Neural progenitor cell (in vitro differentiated cells): ENCODE measurements at places on chromosomes 5 and 9.

DNA sequence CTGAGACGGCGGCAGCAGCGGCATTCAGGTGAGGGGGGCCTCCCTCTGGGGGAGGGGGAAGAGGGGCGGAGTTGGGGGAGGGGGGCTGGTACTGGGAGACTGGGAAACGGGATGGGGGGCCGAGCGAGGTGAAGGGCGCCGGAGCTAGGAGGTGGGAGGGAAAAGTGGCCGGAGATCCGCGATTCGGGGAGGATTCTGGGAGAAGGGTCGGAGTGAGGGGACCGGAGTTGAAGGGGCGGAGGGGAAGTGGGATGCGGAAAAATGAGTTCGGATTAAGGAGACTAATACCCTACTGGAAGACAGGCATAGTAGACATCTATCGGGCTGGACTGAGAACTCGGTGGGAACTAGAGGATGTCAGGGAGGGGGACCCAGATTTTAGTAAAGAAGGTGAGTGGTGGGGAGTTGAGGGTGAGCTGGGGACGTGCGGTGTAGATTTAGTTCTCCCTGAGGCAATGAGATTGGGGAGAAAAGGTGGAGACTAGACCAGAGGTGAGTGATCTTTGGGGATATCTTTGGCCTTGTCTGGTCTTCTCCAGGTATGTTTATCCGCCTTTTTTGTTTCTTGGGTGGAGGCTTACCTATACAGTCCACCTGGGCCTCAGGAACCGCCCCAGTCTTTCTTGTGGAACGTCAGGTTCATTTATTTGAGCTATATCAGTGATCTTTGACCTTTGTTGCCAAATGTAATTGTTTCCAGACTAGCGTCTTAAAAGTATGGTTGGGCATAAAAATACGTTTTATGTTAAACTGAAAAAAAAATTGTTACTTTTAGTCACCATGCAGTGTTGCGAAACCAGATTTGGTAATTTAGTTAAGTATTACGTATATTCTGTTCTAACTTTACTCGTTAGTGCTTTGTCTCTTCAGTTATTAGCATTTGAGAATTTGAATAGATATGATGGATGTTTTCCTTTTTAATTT lies 632 bp downstream of the UBAP1 start:
- peak; percentile 86 for DNase-seq

DNA sequence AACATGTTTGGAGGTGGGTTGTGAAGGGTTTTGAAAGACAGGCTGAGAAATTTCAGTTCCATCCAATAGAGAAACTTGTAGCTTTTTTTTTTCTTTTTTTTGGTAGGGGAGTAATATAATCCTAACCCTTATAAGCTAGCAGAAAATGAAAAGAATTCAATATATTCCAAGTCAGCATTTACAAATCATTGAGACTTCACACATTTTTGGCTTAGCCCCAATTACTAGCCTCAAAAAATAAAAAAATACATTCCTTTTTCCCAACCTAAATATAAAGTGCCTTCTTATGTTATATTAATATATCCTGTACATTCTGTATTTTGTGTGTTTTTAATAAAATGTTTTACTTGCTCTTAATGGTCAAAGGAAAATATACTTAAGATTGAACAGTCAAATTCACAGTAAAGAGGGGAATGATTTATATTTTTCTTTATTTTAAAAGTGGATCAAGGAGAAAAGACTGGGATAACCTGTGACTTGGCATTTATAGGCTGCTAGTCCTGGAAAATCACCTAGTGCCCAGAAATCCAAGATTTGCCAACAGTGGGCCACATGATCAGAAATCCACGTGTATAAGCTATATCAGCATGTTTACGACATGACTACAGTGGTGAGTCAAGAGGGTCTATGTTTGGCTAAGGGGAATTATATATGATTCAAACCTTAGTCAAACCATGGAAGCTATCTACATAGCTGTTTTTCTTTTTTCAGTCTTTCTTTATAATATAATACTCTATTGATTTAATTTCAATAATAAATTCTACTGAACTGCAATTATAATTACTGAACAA lies 14.5 kb downstream of the HACD4 start:
- no peak for DNase-seq

GRCh38 chr5:73859696-73860095 lies 233.7 kb downstream of the ARHGEF28 start:
- no peak for DNase-seq

DNA sequence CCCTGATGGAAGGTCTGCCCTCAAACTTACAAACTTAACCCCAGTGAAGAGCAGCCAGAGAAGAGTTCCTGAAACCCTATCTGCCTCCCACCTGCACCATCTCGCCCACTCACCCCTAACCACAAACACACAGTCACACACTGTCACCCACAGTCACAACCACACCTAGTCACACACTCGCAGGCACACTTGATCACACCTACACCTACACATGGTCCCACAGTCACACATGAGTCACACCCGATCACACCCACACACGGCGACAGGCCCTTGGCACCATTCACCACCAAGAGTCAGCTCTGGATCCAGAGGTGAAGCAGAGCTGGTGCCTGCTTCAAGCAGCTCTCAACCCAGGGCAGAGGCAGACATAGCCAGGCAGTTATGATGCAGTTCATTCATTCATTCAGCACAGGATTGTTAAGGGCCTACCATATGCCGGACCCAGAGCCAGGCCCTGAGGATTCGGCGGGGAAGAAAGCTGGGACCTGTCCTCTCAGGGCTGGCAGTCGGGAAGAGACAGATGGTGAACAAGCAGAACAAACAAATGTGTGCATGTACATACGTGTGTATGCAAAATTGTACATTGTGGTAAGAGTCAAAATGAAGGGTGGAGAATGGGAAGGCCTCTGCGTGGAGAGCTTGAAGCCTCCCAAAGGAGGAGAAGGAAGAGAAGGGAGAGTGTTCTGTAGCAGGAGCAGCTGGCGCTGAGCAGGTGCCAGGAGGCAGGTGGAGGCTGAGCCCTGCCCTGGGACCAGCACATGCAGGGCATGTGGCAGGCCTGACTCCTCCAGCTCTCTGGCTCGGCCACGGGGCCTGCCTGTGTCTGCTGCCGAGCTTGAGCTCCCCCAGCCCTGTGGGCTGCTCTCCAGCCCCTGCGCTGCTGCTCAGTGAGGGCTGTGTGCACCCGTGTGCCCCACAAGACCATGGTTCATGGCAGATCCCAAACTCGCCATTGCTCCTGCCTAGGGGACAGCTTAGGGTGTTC lies 6.4 kb downstream of the TSPAN17 start:
- DNase-seq: no peak

GRCh38 chr5:91474201-91474600 lies 91.1 kb upstream of the ARRDC3 start:
- no peak for DNase-seq

DNA sequence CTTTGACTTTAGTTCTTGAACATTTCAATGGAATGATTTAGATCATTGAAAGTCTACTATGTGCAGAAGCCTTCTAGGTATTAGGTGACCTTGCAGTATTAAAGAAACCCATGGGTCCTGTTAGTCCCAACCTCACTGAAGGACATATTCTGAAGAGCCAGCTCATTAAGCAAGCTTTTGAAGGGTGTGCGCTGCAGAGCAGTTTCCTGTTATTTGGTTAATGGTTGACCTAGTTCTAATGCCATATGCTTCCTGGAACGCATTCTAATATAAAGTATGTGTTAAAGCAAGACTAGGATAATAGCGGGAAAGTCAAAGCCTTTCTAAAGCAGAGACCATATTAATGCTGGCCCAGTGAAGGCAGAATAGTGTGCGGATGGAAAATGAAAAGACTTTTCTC lies 20.1 kb downstream of the ZNF462 start:
- DNase-seq: no peak

DNA sequence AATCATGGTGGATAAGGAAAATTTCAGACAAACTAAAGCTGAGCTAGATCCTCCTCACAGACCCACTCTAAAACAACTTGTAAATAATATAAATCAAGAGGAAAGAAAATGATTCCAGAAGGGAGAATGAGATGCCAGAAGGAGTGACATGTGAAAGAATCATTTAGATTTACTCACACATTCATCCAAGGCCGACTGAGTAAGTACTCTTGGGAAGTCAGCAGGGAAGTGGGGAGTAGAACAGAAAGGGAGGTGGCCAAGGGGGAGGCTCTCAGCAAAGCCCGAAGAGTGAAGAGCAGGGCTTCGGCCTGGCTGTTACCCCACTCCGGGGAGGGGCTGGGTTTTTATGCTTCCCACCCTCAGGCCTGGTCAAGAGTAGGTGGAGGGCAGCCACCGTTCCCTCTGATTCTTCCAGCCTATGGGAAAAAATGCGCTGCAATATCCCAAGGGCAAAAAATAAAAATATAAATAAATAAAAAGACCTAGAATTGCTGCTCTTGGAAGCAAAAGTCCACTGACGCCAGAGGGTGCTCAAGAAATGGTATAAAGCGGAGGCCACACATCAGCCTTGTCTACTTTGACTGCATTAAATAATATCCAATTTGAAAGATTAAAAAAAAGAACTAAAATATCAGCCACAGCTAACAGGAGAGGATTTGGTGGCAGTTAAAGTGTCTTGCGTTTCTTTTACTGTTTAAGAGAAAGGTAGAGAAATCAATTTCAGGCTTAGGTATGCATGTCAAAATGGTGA lies 110.2 kb upstream of the COL5A1 start:
- DNase-seq: no peak

DNA sequence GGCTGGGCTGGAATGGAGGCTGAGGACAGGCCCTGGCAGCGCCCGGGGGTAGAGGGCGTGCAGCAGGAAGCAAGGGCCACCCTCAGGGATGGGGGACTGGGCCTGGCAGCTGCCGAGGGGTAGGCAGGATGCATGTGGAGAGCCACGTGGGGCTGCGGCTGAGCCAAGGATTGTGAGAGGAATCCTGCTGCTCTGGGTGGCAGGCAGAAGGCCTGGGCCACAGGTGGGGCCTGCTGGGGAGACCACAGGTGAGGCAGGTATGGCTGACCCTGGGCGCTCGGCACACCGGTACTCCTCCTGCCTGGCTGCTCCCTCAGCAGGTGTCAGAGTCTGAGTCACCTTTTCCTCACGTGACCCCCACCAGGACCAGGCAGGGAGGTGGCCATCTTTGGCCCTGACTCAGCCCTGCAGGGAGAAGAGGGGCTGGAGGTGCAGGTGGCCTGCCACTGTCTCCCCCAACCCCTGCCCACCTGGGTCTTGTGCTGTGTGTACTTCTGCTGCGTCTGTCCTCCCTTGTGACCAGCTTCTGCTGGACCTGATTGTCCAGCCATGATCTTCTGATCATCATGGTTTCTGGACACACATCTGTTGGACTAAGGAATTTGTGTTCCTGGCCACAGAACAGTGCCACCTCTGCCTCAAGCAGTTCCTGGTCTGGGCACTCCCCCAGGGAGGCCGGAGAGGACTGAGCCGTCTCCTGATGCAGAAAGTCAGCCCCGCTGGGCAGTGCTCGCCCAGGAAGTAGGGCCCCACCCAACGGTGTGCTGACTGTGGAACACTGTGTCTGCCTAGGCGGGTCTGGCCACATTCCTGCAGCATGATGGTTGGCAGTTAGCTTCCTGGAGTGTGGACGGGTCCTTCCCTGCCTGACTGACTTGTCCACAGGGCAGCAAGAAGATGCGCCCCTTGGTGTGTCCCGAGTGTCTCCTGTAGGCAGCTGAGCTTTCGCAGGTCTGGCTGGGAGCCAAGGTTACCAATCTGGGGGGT lies 6.4 kb downstream of the ARRDC1 start:
- DNase-seq: no peak

GRCh38 chr5:137665678-137666460 lies 70.0 kb downstream of the KLHL3 start:
- no peak for DNase-seq
